NCI-H226 (cell line): ENCODE measurements at places on chromosomes 7 and 10.

DNA sequence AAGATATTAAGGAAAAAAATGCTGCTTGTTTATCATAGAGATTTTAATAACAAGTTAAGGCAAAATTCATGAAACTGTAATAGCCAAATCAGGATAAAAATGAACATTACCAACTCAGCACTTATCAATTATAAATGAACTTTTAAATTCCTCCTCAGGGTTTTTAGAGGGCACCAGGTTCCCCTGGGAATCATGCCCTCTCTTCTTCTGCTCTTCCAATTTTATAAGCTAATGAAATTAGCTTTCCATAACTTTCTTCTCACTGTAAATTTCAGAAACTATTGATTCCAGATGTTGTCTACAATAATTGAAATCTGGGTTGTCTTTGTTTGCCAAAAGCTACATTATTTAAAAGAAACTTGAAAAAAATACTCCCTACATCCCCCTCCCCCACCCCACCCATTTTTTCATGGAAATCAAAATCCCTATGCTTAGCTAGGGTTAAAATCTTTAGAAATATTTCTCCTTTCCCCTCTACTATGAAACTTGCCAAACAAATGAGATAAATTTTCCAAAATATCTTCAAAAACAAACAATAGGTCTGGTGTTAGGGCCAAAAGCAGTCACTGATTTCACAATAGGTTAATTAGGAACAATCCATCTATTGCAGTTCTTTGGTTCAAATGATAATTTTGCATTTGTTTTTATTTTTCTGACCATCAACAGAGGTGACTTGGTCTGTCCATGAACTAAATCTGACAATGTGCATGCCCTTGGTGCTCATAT is 187.7 kb downstream of the DOCK4 start:
- no peak for DNase-seq

GRCh38 chr10:111698711-111699110 is 484.9 kb downstream of the GPAM start:
- no peak for DNase-seq

DNA sequence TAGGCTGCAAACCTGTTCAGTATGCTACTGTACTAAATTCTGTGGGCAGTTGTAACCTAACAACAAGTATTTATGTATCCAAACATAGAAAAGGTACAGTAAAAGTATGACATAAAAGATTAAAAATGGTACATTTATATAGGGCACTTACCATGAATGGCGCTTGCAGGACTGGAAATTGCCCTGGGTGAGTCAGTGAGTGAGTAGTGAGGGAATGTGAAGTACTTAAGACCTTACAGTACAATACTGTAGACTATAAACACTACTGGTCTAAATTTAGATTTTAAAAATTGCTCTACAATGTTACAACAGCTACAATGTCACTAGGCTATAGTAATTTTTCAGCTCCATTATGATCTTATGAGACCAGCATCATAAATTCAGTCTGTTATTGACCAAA is 146.0 kb upstream of the GNAI1 start:
- peak; percentile 28 for DNase-seq

- no peak for DNase-seq
Measured at GRCh38 chr10:6716516-6716915, 136.4 kb upstream of the PRKCQ start.

GRCh38 chr7:92797693-92798092 is 38.7 kb downstream of the CDK6 start:
- peak; percentile 42 for DNase-seq

DNA sequence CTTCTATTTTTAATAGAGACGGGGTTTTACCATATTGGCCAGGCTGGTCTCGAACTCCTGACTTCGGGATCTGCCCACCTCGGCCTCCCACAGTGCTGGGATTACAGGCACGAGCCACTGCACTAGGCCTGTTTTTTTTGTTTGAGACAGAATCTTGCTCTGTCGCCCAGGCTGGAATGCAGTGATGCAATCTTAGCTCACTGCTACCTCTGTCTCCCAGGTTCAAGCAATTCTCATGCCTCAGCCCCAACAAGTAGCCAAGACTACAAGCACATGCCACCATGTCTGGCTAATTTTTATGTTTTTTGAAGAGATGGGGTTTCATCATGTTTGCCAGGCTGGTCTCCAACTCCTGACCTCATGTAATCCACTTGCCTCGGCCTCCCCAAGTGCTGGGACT is 73.7 kb downstream of the TYW1B start:
- peak; percentile 34 for DNase-seq

DNA sequence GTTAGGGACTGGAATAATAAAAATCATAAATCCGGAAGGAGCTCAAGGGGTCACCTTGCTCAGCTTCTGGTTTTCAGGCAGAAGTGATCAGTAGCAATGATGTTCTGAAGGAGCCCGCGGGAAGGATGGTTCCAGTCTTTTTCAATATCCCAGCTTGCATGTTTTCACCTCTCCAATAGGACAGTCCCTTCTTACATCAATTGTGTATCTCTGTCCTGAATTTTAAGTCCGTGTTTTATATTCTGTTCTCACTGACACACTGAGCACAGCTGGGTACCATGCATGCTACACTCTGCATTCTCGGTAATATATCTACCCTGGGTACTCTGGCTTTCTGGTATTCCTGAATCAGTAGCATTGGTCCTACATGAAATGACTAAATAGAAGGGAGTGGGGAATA is 55.2 kb upstream of the SLC35B4 start:
- DNase-seq = no peak

GRCh38 chr10:30637881-30638467 is 8.4 kb upstream of the LYZL2 start:
- DNase-seq = peak; percentile 62

- no peak for DNase-seq
Measured at GRCh38 chr7:148872188-148872587, 11.9 kb downstream of the EZH2 start.

GRCh38 chr10:62684911-62685310 is 119.6 kb upstream of the ADO start:
- no peak for DNase-seq

GRCh38 chr10:48444266-48444665 is 137.8 kb downstream of the MAPK8 start:
- DNase-seq = peak; percentile 30
